Glomerular endothelial cell (primary cell): ENCODE measurements at places on chromosomes 2 and 18. TPM values are rescaled to one million over a fixed set of nuclear protein-coding genes. Genes with fewer than 3 reads are reported as not detected.

The SPDYA gene
- 0.39 TPM in 1 of 2 replicates, not detected in the other for total RNA-seq

- no peak for DNase-seq
Observed at GRCh38 chr18:63177259-63177658, 142.3 kb downstream of the BCL2 start.

GRCh38 chr18:23307567-23308295 is 145.4 kb upstream of the RIOK3 start:
- DNase-seq: no peak

- no peak for DNase-seq
Observed at GRCh38 chr2:58047373-58047935, 848 bp downstream of the VRK2 start.

DNA sequence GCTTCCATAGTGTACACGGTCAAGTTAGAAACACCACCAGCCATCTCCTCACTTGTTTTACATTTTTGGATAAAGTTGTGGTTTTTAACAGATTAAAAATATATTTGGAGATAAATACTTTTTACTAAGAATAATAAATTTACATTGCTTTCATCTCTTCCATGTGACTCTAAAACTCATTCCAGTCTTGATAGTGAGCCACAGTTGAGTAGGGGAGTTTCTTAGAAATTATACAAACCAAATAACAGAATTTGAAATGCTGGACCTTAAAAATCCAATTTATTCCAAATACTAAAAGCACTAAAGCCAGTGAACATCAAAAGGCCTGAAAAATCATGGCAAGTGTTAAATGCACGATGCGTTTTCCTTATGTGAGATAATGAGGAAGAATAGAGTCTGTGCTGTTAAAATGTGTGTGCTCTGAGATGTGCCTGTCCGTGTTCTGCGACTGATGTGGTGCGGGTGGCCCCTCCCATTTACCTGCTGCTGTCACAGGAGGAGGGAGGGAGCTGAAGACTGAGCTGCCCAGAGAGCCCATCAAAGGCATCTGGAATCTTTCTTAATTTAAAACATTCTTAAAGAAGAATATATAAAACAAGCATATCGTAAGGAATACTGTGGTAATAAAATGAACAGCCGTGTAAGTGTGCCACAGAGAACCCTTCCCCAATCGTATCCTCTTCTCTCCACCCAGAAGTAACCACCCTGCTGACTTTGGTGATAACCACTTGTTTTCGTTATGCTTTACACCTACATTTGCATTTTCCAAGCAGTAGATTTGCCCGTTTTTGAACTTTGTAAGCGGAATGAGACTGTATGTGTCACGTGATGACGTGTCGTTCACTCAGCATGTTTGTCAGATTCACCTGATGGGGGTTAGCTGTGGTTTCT is 57.0 kb upstream of the TXNDC2 start:
- peak; percentile 16 for DNase-seq

DNA sequence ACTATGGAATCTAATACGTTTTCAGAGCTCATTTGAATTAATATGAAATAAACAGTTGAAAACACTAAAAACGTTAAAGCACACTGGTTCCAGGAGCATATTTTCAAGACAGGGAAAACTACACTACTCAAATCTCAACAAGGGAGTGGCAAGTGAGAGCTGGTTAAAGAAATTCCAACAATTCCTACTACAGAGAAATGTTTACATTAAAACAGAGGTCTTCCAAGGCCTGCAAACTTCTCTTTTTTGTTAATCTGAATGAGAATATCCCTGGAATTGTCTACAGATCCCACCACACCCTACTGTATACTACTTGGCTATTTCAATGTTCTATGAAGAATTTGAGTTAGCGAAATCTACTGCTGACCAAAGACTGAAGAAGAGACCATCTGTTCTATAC is 231.5 kb downstream of the ZEB2 start:
- DNase-seq: no peak

DNA sequence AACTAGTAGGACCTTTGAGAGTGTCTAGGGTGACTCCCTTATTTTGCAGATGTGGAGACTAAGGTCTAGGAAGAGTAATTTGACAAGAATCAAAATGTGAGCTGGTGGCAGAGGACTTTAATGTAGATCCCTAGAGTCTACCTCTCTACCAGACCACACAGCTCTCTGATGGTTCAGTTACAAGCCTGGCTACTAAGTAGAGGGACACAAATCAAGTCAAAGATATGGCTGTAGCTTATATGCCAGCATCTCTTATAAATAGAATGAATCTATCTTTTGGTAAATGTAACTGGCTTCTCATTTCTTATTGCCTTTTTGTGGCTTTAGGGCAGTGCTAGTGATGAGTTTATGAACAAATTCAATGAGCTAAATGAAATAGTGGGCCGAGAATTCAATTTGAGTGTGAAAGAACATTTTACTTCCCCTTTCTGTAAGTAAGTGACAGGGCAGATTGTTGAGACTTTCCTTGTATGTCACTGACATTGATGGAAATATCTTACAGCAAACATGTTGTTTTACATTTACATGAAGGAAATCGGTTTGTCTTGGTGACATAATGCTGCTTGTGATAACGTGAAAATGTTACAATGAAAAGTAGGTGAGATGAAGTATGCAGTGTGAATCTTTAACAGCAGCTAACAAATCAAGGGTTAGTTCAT is 28.3 kb downstream of the CSRNP3 start:
- no peak for DNase-seq

DNA sequence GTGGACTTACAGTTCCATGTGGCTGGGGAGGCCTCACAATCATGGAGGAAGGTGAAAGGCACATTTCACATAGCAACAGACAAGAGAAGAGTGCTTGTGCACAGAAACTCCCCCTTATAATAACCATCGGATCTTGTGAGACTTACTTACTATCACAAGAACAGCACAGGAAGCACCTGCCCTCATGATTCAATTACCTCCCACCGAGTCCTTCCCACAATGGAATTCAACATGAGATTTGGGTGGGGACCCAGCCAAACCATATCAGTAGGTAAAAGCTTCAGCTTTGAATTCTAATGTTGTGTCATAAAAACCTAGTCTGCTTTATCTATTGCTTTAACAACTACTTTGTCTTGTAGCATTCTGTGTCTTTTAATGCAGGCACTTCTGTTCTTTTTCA is 140.4 kb upstream of the PIK3C3 start:
- DNase-seq: no peak

GRCh38 chr2:134436706-134437105 is 182.8 kb downstream of the MGAT5 start:
- no peak for DNase-seq

DNA sequence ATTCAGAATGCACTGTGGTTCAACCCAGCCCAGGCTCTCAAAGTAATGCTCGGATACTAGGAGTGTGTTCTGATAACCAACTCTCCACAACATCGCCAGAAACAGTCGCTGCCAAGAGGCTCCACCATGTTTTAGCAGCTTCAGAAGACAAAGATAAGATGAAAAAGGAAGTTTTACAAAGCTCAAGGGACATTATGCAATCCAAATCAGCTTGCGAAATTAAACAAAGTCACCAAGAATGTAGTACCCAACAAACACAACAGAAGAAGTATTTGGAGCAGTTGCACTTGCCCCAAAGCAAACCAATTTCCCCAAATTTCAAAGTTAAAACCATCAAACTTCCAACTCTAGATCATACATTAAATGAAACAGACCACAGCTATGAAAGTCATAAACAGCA is 360.9 kb downstream of the XIRP2 start:
- DNase-seq: no peak

GRCh38 chr2:75982719-75983118 is 272.0 kb upstream of the GCFC2 start:
- DNase-seq: no peak

- DNase-seq: no peak
Observed at GRCh38 chr2:219099329-219099728, 38.6 kb upstream of the IHH start.

DNA sequence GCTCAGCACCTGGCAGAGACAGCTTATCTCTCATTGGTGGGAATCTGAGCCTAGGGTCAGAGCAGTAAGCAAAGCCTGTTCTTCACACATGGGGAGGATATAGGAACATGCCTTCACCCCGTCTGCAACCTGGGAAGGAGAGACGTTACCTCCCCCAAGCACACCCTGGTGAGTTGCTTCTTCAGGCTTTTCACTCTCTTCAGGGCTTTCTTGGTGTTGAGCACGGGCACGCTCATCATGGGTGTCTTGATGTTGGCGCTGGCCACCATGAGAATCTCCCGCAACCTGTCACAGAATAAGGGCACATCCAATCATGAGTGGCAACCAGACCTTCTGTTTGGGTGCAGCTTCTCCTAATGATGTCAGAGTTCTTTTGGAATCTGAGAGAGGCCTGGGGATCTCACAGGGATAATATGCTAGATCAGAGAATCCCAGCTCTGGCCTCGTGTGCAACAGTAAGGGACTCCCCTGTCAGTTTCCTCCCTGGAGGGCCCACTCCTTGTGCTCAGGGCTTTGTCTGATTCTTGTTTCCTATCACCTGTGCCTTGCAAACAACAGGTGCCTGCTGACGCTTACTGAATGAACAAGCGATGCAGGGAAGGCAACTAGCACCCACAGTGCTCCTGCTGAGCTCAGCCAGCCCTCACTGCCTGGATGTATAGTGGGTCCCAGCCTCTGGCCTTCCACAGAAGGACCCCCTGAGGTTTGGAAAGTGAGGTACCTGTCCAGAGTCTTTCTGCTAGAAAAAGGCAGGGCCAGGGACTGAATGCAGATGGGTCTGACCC is 66.3 kb downstream of the POLR1A start:
- DNase-seq: no peak

DNA sequence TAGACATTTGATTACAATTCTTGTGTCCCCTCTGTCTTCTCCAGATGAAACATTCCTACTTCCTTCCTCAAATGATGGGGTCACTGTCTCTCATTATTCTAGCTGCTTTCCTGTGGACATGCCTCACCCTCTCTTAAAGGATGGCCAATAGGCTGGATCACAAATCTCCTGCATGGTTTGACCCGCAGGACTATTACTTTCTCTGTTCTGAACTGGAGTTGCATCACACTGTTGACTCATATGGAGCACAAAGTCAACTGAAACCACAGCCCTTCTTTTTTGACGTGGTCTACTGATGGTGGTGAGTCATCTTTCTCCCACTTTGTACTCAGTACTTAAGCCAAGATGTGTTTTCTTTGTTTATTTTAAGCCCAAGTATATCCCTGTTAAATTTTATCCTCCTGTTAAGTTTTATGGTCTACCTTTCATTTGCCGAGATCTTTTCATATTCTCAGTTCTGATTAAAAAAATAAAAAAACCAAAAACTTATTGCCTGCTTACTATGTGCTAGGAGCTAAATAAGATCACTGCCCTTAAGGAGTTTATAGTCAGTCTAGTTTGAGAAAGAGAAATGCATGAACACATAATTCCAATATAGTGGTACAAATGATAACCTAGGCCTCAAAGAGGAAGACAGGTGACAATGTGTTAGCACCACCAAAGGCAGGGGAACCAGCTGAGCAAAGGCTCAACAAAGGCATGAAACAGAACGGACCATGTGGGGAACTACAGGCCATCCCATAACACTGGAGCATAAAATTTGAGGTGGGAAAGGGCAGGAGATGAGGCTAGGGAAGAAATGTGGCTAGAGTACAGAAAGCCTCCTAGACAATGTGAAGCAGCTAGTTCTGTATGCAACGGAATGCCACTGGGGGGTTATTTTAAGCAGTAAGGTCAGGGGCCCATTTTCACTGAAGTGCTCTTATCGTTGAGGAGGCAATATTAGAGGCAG is 67.6 kb upstream of the ZFP36L2 start:
- peak; percentile 70 for DNase-seq
